Fibroblast of skin of right biceps (primary cell): ENCODE measurements at places on chromosomes 6 and 20.

DNA sequence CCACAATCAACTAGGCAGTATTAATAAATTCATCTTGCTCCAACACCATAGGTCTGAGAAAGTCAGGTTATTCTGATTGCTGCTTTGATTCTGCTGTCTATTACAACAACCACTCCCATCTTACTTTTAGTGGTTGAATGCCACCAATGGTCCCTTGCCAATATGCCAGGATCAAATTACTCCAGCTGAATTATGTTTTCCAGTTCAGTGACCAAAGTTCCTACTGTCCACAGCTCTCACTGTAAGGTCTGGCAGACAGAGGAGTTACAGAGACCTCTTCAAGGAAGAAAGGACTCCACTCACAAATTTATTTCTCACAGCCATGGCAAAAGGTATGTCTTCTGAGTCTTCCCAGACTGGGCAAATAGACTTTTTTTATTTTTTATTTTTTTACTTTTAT is 557.0 kb downstream of the HAO1 start:
- no peak for DNase-seq

GRCh38 chr6:138645976-138646640 is 127.5 kb upstream of the CCDC28A start:
- DNase-seq: peak; percentile 14

- DNase-seq: no peak
Observed at GRCh38 chr6:153051801-153052200, 49.3 kb upstream of the MTRF1L start.

DNA sequence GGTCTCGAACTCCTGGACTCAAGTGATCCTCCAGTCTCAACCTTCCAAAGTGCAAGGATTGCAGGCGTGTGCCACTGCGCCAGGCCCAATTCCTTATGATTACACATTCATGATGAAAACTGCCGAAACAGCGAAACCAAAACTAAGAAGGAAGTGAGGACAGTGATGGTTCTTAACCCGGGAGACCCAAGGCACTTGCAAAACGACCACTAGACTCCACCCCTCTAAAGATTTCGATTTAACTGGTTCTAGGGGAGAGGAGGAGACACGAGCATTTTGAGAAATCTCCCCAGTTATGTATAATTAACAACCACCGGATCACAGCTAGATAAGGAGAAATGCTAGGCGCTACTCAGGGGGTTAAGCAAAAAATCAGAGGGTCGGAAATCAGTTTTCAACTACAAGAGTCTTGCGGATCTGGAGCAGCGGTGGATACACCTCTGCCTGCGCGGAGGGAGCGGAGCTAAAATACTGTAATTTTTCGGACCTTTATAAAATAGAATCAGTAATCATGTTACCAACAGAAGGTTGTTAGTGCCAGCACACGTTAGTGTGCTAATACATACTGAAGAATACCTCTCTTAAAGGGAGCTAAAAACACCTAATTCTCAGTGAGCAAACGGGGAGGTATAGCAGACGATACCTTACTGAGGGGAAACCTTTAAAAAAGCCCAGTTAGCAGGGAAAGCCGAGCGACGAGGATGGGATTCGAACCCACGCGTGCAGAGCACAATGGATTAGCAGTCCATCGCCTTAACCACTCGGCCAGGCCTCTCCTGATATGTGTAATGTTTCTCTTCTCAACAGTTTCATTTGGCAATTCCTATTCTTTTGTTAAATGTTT is 60.0 kb upstream of the BTN3A2 start:
- DNase-seq: peak; percentile 70

- no peak for DNase-seq
Observed at GRCh38 chr20:32236048-32236533, 28.4 kb downstream of the POFUT1 start.

GRCh38 chr6:56381801-56382251 is 134.4 kb upstream of the COL21A1 start:
- peak; percentile 76 for DNase-seq

DNA sequence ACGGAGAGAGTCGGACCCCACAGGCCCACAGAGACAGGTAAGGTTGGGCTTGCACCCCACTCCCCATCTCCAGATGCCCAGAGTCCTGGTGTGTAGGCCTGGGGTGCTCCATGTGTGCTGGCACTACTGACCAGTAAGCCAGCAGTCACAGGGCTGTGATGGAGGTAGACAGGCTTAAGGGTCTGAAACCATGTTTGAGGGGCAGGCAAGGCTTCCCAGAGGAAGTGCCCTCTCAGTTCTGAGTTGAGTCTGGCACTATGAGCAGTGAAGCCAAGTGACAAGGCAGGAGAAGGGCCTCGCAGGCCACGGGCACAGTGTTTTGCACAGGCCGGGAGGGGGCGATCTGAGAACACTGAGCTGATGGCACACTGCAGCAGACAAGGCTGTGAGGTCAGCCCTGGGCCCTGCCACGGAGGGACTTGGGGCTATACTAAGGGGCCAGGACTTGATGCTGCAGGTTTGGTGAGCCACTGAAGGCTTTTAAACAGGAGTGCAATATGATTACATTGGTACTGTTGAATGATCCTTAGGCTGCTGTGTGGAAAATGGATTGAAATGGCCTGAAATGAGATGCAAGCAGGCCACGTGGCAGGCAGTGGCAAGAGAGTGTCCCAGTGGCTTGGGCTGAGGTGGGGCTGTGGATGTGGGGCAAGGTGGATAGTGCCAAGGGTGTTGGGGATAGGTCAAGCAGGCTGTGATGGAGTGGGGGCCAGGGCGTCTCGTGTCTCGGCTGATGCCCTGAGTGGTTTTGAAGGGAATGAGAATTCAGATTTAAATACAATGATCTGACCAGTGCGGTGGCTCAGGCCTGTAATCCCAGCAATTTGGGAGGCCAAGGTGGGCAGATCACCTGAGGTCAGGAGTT is 20.3 kb downstream of the TTBK1 start:
- DNase-seq: peak; percentile 63

GRCh38 chr6:43247114-43247999 is 4.1 kb downstream of the TTBK1 start:
- no peak for DNase-seq

DNA sequence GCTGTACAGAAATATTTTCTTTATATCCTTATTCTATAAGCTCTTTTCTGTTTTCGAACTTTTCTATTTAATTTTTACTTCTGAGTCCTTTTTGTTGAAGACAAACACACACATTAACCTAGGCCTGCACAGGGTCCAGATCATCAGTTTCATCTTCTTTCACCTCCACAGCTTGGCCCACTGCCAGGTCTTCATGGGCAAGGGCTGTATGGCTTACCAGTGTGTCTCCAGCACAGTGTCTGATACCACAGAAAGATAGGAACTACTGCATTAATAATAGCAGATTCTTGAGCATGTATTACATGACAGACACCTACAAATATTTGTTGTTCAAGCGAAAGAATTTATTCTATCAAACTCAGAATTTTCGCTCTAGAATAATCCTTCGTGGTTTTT is 24.4 kb downstream of the QKI start:
- DNase-seq: no peak

DNA sequence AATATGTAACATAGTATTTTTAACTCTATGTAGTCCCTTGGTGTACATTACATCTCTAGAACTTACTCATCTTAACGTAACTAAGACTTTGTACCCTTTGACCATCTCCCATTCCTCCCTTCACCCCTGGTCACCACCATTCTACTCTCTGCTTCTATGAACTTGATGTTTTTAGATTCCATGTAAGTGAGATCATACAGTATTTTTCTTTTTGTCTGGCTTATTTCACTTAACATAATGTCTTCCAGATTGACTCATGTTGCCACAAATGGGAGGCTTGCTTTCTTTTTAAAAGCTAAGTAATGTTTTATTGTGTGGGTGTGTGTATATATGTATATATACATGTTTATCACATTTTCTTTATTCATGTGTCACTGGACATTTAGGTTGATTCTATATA is 55.8 kb downstream of the TMEM200A start:
- DNase-seq: peak; percentile 87

GRCh38 chr20:2206957-2207769 is 88.6 kb upstream of the TGM3 start:
- DNase-seq: peak; percentile 59

- DNase-seq: no peak
Observed at GRCh38 chr20:49742948-49743347, 29.3 kb upstream of the B4GALT5 start.

- no peak for DNase-seq
Observed at GRCh38 chr6:123898665-123899064, 95.0 kb downstream of the NKAIN2 start.

DNA sequence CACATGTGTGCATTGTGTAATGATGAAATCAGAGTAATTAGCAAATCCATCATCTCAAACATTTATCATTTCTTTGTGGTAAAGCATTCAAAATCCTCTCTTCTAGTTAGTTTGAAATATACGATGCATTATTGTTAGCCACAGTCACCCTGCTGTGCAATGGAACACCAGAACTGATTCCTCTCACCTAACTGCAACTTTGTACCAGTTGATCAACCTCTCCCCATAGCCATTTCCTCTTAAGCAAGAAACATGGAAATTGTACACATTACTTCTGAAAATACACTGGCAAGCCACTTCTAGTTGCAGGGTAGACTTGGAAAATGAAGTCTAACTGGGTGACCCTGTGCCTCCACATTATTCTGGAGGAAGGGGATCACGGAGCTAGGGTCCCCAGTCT is 58.1 kb upstream of the ESR1 start:
- DNase-seq: no peak

DNA sequence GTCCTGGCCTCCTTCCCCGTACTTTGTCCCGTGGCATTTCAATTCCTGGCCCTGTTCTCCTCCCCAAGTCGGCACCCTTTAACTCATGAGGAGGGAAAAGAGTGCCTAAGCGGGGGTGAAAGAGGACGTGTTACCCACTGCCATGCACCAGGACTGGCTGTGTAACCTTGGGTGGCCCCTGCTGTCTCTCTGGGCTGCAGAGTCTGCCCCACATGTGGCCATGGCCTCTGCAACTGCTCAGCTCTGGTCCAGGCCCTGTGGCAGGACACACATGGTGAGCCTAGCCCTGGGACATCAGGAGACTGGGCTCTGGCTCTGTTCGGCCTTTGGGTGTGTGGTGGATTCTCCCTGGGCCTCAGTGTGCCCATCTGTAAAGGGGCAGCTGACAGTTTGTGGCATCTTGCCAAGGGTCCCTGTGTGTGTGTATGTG is 58.5 kb downstream of the SRC start:
- no peak for DNase-seq

DNA sequence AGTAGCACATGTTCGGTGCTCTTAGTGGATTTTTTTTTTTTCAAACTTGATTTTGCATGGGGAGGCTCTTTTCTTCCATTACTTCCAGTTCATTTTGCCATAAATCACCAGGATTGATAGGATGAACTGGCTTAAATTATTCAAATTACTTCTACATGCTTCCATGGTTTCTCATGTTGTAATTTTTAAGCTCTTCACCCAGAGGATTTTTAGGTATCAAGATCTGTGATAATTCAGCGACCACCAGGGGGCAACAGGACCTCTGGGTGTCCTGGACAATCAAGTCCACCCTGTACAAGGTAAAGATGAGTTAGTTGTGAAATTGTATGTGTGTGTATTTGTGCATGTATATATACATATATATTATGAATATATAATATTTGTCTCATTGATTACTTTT is 4.2 kb upstream of the EPHA7 start:
- DNase-seq: peak; percentile 47

- DNase-seq: no peak
Observed at GRCh38 chr6:136989571-136990241, 55.1 kb downstream of the IL20RA start.

DNA sequence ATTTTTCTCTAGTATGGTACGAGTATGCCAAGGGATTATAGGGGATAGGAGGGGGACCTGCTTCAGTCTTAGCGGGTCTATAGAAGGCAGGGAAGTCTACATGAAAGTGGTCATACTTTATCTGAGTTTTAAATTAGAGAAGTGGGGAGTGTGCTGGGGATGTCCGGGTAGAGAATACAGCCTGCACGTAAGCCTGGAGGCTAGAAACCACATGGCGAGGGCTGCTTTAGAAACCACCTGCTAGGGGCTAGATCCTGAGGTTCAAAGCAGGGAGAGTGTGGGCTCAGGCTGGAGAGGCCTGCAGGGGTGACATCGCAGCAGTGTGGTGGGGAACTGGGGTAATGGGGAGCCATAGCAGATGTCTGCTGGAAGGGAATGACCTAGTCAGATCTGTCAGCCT is 85.2 kb downstream of the VEGFA start:
- no peak for DNase-seq

- DNase-seq: no peak
Observed at GRCh38 chr6:138622967-138623366, 123.7 kb upstream of the NHSL1 start.

- no peak for DNase-seq
Observed at GRCh38 chr20:62918831-62919230, 7.5 kb downstream of the DIDO1 start.

GRCh38 chr20:13736436-13737191 is 48.1 kb downstream of the ESF1 start:
- peak; percentile 31 for DNase-seq

- DNase-seq: peak; percentile 28
Observed at GRCh38 chr20:5033566-5033965, 32.3 kb upstream of the SLC23A2 start.

GRCh38 chr6:7173843-7174503 is 66.2 kb downstream of the RREB1 start:
- DNase-seq: no peak

DNA sequence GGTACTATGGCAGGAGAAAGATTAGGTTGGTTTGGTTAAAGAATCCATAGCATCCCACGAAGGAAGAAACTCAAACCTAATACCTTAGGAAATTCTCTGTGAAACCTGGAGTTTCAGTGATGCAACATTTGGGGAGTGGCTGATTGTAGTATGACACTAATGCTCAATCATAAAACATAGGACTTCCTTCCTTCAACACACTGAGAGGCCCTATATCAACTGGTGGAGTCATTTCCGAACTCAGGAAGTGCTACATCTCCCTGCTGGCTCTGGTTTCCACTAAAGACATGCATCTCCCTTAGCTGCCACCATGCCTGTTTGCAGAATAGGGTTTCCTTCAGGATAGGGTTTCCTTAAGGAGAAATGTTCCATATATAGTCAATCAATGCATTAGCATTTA is 5.2 kb upstream of the MANEA start:
- DNase-seq: no peak

- no peak for DNase-seq
Observed at GRCh38 chr6:106538145-106538544, 91.2 kb downstream of the RTN4IP1 start.

DNA sequence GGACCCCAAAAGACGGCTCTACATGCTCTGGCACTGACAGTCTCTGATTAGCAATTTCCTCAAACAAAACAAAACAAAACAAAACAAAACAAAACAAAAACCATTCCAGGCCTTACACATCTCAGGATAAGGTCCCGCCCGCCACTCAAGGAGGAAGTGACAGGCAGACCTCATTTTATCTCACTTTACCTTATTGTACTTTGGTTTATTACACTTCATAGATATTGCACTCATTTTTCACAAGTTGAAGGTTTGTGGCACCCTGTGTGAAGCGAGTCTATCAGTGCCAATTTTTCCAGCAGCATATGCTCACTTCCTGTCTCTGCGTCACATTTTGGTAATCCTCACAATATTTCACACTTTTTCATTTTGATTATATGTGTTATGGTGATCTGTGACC is 15.2 kb downstream of the ZBP1 start:
- no peak for DNase-seq

DNA sequence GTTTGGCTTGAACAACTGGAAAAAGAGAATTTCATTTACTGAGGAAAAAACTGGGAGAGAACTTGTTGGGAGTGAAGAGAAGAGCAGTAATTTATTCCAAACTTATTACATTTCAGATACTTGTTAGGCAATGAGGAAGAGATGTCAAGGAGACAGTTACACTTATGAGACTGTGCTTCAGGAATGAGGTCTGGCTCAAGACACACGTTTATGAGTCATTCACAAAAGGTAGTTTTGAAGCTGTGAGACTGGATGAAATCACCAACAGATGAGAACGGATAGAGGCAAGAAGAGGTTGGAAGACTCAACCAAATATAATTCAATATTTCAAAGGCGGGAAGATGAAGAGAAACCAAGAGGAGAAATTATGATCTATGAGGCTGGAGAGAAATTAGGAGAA is 70.6 kb upstream of the DEFB112 start:
- peak; percentile 3 for DNase-seq
